ENCODE measurements at places on chromosomes 5 and 9.

GRCh38 chr5:87438231-87438630 lies 25.5 kb upstream of the CCNH start:
- no peak for DNase-seq

- no peak for DNase-seq
These were observed 29.1 kb downstream of the HTR4 start for GRCh38 chr5:148625250-148625649.

DNA sequence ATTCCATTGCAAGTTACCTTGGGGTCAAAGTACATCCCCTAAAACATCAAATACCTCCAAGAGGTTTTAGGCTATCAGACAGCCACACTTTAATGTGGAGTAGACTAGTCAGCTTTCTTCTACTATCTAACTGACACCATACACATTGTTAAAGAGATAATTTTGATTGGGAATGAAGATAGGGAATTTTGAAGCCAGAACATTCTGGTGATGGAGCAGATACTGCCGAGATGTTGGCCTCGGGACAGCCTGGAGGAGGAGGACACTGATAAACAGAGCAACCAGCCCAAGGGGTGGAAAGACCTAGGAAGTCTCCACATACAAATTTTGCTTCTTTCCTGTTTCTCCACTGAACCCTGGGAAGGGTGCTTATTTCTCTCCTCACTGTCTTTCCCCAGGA lies 14.9 kb downstream of the TJP2 start:
- DNase-seq, result no peak

DNA sequence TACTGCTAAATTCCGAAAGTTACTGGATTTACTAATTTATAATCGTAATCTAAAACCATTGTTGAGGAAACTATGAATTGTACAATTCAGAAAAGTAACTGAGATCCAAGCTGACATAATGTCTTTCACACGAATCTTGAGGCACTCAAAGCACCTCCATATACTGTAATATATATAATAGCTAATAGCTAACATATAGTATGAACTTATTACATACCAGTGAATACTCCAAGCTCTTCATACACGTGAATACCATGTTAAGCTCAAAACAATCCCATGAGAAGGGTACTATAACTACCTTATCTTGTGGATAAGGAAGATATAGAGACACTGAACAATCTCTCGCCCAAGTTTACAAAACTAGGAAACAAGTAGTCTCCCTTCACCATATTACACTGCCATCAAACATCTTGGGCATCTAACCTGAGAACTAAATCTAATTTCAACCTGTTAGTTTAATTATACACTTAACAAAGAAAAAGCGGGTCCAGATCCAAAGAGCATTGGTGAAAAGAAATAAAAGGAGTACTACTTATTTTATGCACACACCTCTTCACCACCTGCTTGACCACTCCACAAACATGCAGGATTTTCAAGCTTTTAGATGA lies 1.0 kb downstream of the NUDCD2 start:
- DNase-seq, result no peak

GRCh38 chr5:132877938-132878337 lies 4.5 kb downstream of the LEAP2 start:
- no peak for DNase-seq

GRCh38 chr5:133155326-133155969 lies 103.6 kb downstream of the HSPA4 start:
- DNase-seq, result no peak

DNA sequence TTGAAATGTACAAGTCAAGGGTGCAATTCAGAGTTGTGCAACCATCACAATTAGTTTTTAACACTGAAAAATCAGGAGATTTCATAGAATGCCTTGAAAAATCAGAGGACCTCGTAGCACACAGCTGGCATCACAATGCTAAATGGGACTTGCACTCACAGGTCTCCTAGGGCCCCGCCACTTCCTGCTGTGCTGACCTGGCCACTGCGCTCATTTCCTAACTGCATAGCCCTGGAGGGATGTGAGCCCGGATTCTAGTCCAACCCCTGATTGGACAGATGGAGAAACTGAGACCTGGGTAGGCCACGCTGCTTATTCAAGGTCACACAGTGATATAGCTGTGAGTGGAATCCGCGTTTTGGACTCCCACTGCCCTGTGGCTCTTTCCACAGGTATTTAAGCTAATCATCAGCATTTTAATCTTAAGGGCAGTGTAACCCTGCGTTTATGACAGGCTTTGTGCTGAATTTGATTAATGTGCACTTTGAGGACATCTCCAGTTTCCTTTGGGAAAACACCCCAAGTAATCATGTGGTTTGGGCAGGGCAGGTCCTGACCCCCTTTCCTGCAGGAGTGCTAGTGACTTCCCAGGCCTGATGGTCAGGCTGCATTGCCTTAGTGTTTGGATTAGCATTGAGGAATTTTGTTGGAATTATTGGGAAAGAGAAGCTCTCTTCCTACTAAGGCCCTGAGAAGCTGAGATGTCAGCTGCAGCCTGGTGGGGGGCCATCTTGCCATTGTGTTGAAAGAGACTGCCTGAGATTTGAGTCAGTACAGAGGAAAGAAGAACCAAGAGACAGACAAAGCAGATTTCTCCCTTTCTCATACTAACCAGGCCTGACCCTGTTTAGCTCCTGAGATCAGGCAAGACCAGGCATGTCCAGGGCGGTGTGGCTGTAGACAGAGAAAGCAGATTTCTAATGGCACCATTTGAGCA lies 36.2 kb downstream of the STC2 start:
- no peak for DNase-seq

DNA sequence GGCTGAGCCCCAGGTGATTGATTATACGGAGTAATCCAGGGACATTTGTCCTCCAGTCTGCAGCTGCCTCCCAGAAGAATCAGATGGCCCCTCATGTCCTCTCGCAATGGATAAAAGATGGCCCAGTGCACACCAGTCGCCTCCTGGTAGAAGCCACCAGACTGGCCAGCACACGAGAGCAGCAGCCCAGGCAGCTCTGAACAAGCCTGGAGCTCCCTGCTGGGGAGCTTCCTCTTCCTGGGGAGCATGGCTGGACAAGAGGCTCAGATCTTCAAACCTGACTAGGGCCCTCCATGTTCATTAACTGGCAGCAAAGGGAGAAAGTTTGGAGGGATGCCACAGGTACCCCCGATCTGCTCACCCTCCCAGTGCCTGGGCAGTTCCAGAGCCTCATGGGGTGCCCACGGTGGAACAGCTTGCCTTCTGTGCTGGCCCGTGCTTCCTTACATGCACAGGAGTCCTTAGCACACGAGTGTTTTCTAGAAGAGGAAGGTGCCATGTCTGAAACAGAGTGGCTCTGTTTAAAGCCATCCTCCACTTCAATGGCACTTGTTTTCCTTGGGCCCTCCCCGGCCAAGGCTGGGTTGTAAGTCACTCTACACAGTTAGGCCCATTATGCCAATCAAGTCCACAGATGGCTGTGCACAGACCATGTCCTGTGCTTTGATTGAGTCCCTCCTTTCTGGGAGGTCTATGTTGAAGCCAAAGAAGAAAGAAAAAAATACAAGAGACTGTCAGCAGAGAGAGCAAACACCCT lies 75.6 kb downstream of the PRRT1B start:
- no peak for DNase-seq

DNA sequence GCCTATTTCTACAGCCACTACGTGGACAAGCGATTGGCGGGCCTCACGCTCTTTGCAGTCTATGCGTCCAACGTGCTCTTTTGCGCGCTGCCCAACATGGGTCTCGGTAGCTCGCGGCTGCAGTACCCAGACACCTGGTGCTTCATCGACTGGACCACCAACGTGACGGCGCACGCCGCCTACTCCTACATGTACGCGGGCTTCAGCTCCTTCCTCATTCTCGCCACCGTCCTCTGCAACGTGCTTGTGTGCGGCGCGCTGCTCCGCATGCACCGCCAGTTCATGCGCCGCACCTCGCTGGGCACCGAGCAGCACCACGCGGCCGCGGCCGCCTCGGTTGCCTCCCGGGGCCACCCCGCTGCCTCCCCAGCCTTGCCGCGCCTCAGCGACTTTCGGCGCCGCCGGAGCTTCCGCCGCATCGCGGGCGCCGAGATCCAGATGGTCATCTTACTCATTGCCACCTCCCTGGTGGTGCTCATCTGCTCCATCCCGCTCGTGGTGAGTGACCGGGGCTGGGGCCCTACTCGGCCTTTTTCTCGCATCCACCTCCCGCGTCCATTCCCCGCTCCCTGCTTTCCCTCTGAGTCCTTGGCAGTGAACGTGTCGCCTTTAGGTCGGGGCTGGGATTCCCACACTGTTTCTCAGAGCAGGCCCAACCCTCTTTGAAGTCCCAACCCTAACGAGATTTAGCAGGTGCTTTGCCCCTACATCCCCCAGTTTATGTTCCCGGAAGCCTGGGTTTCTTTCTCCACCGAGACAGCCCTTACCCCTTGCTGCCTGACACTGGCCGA lies 1.8 kb downstream of the PTGER4 start:
- DNase-seq, result no peak

GRCh38 chr5:158456241-158456640 lies 597.3 kb upstream of the CLINT1 start:
- no peak for DNase-seq

DNA sequence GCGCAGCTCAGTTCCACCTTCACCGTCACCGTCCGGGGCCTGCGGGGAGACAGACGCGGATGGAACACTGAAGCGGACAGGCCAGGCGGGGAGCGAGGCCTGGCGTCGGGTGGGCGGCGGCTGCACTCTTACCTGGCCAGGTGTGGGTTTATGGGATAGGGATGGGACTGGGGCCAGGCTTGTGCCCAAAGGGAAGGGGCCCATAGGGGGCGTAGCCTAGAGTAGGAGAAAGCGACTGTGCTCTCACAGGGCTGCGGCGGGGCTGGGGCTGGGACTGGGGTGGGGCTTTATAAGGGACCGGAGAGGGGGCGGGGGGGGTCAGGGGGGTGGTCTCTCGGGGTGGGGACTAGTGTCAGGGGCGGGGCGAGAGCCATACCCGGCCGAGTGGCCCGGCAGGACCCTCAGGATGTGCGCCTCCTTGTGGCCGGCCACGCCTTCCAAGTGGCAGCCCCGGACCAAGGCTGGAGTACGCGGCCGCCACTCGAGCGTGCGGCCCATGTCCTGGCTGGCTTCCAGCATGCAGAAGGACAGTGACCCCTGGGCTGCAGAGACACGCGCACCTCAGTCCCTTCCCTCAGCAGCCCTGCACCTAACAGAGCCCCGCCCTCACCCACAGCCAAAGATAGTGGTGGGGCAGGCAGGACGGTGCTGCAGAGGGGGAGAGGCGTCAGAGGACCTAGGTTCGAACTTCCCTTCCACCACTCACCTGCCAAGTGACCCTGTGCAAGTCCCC lies 22.8 kb downstream of the FPGS start:
- DNase-seq, result no peak

DNA sequence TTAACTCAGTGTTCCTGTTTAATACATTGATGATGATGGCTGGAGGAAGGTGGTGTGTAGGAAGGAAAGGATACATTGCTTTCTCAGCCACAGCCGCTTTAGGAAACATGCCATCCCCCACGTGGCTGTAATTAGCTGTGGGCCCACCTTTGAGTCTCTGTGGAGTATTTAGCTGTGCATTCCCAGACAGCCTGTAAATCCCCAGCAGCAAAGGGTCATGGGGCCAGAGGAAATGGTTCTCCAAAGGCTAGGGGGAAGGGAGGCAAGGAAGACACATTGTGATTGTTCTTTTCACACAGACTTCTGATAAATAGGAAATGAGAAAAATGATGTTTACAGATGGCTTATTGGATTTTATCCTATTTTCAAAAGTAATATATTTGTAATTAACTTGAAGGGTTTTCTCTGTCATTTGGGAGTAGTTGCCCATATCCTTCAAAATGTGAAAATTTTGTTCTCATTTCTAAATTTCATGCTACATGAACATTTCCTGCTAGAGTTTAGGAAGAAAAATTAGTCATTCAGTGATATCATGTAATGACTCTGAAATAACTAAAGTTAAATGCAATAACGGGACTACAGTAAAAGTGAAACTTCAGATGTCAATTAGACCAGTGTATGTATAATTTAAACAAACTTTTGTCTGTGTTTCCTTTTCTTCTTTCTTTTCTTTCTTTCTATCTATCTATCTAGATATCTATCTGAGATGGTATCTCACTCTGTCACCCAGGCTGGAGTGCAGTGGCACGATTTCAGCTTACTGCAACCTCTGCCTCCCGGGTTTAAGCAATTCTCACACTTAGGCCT lies 24.3 kb upstream of the F2R start:
- DNase-seq, result no peak
